ENCODE measurements at places on chromosomes 2 and 18. TPM values are rescaled to one million over a fixed set of nuclear protein-coding genes. Genes with fewer than 3 reads are reported as not detected.

MRO gene
- 0.20 TPM for total RNA-seq

SLC11A1 gene
- total RNA-seq: 302 TPM

RGPD4 gene
- 0.23 TPM for total RNA-seq

PLCD4 gene
- 1.0 TPM for total RNA-seq

MC2R gene
- total RNA-seq: not detected

GRCh38 chr18:12595571-12596255 lies 62.2 kb downstream of the SPIRE1 start:
- no peak overlapping the region for H3K27ac ChIP-seq
- no peaks in the 10 kb centered on the region for H3K27me3 ChIP-seq
- H3K4me1 ChIP-seq: peaks cover 21% of the 10 kb centered on the region

DNA sequence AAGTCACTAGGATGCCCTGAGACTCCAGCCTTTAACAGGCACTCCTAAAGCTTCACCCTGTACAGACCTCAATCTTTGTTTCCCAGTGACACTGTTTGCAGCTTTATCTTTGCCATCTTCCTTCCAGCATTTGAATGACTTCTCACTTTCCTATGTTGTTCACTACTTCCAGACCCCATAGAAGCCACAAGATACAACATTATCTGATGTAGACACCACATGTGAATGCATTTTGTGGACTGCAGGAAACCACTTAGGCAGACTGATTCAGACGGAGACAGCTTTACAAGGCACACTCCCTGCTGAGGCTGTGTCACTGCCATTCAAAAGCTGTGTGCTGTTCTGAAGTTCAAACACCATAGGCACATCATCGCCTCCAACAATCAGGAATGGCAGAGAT lies 67.3 kb upstream of the SPATS2L start:
- no peaks in the 10 kb centered on the region for H3K27me3 ChIP-seq
- DNase-seq: no peak
- H3K36me3 ChIP-seq: no peaks in the 10 kb centered on the region
- H3K4me1 ChIP-seq: no peaks in the 10 kb centered on the region
- H3K4me3 ChIP-seq: no peak overlapping the region

GRCh38 chr2:222941510-222942032 lies 80.7 kb downstream of the ACSL3 start:
- no peaks in the 10 kb centered on the region for H3K27me3 ChIP-seq
- no peak overlapping the region for H3K27ac ChIP-seq
- no peak for DNase-seq
- H3K4me3 ChIP-seq: no peak overlapping the region

- H3K27me3 ChIP-seq: no peaks in the 10 kb centered on the region
- DNase-seq: peak; percentile 72
- no peak overlapping the region for H3K27ac ChIP-seq
- peaks cover 9% of the 10 kb centered on the region for H3K4me1 ChIP-seq
Observed at GRCh38 chr18:76351961-76352581, 143.0 kb downstream of the ZNF516 start.

- no peak overlapping the region for H3K27ac ChIP-seq
- H3K4me1 ChIP-seq: peaks cover 8% of the 10 kb centered on the region
- H3K4me3 ChIP-seq: no peak overlapping the region
- H3K36me3 ChIP-seq: peaks cover 10% of the 10 kb centered on the region
- no peaks in the 10 kb centered on the region for H3K27me3 ChIP-seq
Observed at GRCh38 chr2:45984896-45985473, 312.2 kb upstream of the EPAS1 start.

DNA sequence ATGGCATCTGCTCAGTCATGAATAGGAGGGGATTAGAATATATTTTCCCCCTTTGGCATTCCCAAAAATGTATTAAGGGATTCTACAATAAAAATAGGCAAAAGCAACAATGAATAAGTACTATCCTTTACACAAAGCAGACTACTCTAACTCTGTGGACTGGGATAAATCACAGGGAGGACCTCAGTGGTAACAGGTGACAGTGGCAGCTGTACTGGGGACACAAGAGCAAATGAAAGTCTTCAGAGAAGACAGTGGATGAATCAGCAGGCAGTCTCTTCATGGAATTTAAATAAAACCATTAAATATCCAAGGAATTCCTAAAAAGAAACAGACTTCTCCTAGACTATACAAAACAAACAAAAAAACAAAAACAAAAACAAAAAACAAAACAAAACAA lies 4.8 kb downstream of the CDH7 start:
- H3K36me3 ChIP-seq: no peaks in the 10 kb centered on the region
- no peaks in the 10 kb centered on the region for H3K4me1 ChIP-seq
- no peak overlapping the region for H3K27ac ChIP-seq
- no peak for DNase-seq
- H3K4me3 ChIP-seq: no peak overlapping the region

DNA sequence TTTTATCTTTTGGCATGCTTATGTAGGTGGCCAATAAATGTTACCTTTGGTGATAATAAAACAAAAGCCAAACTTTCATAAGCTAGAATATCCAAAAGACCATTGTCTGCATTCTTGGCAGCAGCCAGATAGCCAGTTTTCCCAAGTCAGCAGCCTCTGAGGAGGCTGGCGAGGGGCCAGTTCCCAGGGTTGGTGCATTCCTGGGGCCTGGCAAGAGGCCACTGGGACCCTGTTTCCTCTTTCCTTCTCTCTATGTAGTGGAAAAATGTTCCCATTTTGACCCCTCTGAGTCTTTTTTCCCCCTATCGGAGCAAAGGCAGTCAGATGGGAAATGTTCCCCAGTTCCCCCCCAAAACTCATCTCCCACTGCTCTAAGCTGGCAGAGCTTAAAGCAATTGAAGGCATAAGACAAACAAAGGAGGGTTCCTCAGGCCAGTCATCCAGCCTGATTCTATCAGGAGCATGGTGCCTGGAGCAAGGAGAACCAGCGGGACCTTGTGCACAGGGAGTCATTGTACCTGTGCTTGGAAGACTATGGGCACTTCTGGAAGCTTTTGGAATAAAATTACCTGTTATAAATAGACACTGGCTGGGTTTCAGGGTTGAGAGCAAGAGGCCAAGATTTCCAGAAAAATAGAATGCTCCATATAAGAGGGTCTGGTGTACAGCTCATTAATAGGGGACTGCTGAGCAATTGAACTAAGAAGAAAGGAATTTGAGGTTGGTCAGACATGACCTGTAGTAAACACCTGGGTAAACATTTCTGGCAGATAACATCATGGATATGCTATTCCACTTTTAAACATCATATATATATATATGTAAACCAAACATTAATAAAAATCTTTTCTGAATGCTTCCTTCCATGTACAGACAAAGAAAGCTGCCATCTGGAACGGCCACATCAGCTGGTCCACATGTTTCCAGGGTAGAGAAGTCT lies 63.4 kb downstream of the NCKAP5 start:
- no peaks in the 10 kb centered on the region for H3K36me3 ChIP-seq
- H3K4me3 ChIP-seq: no peak overlapping the region
- no peaks in the 10 kb centered on the region for H3K27me3 ChIP-seq
- DNase-seq: no peak
- H3K27ac ChIP-seq: no peak overlapping the region

- H3K4me1 ChIP-seq: no peaks in the 10 kb centered on the region
- DNase-seq: no peak
- H3K4me3 ChIP-seq: no peak overlapping the region
Observed at GRCh38 chr18:11021477-11021876, 127.9 kb downstream of the PIEZO2 start.

DNA sequence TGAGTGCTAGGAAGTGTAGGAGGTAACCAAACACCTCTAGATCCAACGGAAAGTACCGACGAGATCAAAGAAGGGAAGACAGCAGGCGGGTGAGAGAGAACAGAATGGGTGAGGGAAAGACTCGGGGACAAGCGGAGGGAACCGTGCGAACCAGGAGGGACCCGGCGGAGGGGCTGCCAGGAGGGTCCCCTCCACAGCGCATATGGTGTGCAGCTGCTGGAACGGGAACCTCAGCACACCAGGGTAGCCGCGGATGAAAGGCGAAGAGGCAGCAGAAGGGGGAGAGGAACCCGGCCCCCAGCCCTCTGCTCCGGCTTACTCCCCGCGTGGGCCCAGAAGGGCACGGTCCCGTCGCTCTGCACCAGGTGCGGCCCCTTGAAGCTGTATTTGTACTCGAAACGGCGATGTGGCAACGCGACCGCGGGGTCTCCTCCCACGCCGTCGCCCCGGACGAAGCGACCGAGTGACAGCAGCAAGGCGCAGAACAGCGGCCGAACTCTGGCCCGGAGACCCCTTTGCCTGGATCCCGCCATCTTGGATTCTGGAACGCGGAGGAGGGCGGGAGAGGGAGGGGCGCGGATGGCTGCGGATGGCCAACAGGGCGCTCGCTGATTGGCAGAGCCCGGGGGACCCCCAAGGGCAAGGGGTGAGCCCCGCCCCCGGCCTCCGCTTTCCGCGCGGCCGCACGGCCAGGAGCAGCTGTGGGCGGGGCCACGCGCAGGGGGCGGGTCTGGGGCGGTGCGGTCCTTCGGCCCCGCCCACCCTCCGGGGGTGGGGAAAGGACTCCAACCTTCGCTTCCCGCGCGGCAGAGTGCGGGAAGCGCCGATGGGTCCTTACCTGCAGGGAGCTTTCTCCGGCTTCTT lies at the start of gene LMAN1:
LMAN1 (minus strand) TSS at position 554 of the 864 bp plus-strand sequence; CDS start at position 533, 21 bp downstream.
- peak within 1 kb of the TSS; percentile 91 for H3K27ac ChIP-seq
- DNase-seq: peak; percentile 97
- H3K27me3 ChIP-seq: no peaks in the 10 kb centered on the region
- peaks cover 15% of the 10 kb centered on the region for H3K36me3 ChIP-seq

DNA sequence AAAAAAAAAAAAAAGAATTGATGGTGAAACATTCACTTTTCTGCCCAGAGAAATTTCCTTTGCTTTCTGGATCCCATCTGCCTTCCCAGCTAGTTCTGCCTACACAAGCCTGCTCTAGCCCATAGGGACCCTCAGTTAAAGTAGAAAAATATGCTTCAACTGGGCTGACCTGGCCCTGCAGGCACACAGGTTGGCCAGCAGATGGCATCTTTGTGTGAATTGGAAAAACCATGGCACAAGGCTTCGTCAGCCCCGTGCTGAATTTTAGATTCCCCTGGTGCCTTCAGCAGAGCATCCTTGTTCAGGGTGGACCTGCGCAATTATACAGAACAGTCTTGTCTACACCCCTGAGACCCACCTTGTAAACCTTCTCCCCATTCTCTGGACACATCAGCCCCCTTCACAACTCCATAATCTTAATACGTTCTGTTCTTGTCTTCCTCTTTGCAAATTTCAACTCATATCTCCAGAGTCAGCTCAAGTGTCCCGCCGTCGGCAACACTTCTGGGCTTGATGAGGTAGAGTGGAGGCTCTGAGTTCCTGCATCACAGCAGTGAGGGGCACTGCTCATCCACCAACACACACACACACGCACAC lies 114.5 kb downstream of the INSIG2 start:
- H3K36me3 ChIP-seq: no peaks in the 10 kb centered on the region
- H3K4me3 ChIP-seq: no peak overlapping the region
- H3K27me3 ChIP-seq: no peaks in the 10 kb centered on the region
- H3K4me1 ChIP-seq: no peaks in the 10 kb centered on the region
- peak; percentile 63 for DNase-seq
- H3K27ac ChIP-seq: no peak overlapping the region

- peaks cover 3% of the 10 kb centered on the region for H3K36me3 ChIP-seq
- no peak for DNase-seq
- no peaks in the 10 kb centered on the region for H3K27me3 ChIP-seq
- H3K27ac ChIP-seq: no peak overlapping the region
- no peak overlapping the region for H3K4me3 ChIP-seq
Observed at GRCh38 chr2:175152242-175152641, 15.8 kb downstream of the ATF2 start.

- no peaks in the 10 kb centered on the region for H3K4me1 ChIP-seq
- H3K27me3 ChIP-seq: no peaks in the 10 kb centered on the region
- peaks cover 42% of the 10 kb centered on the region for H3K36me3 ChIP-seq
- no peak overlapping the region for H3K27ac ChIP-seq
- no peak overlapping the region for H3K4me3 ChIP-seq
Observed at GRCh38 chr2:71121479-71121878, 8.6 kb downstream of the MCEE start.

DNA sequence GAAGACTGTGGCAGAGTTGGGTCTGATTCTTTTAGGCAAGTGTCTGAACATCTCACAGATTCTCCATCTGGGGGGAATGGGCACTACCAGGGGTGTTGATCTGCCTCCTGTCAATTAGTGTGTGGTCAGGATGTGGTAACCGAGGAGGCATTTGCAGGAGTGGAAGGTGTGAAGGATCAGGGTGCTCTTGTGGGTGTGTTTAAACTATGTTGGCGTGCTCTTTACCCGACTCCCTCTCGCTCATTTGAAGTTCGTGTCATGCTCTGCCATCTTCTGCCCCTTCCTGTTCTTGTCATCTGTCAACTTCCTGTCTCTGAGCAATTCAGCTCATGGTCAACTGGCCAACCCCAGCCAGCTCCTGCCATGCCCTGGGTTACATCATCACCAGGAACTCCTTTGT lies 107.9 kb downstream of the RTN4 start:
- DNase-seq: no peak
- no peaks in the 10 kb centered on the region for H3K4me1 ChIP-seq
- H3K4me3 ChIP-seq: no peak overlapping the region
- H3K27me3 ChIP-seq: no peaks in the 10 kb centered on the region
- H3K36me3 ChIP-seq: no peaks in the 10 kb centered on the region

DNA sequence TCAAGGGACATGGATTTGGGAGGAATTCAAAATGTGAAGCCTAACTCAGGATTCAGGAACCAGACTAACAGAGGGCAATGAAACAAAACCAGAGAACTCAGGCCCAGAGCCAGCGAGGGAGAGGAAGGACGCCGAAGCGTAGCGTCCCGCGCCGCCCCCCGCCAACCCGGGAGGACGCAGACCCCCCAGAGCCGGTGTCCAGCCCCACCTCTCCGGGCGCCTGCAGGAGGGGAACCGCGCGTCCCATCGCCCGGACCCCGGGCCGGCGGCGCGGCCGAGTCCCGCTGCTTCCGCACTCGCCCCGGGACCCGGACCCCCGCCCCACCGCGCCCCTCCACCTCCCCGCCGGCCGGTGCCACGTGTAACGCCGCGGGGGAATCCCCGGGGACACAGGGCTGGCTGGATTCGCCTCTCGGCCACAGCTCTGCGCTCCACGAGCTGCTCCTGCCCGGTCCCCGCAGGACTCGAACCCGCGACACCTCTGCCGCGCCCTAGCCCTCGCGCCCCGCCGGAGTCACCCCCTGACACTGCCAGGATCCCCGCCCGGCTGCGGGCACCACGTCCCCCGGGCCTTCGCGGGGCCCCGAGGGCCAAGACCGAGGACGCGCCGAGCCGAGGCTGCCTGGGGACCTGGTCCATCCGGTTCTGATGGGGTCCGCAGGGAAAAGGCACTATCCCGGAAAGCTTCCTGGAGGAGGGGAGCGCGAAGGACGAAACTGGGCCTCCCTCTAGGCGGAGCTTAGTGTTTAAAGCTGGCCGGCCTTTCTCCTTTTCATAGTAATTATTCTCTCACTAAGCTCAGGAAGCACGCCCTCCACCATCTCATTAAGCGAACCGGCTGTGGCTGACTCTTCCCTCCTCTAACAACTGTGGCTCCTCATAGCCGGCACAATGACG lies 40.4 kb upstream of the FAM124B start:
- no peaks in the 10 kb centered on the region for H3K27me3 ChIP-seq
- H3K4me3 ChIP-seq: peak overlapping the region; percentile 61
- H3K36me3 ChIP-seq: no peaks in the 10 kb centered on the region
- H3K27ac ChIP-seq: peak overlapping the region; percentile 30
- DNase-seq: peak; percentile 64
- no peaks in the 10 kb centered on the region for H3K4me1 ChIP-seq

Data from upper lobe of right lung (tissue), 1 donor.